ENCODE measurements at places on chromosomes 1 and 21.

DNA sequence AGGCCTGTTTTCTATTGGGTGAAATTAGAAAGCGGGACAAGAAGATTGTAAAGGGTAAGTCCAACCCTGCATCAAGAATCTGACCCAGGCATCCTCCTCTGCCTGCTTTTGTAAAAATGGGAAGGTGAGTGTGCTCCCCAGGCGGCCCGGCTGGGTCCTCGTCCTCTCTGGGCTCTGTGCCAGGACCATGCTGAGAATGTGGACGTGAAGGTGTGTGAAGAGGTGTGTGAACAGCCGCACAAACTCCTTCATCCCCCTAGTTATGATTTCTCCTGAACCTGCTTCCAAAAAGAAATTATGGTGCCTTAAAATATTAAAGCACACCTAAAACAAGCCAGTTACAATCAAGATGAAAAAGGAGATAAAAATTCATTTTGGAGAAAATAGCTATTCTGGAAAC is 185.7 kb downstream of the IGSF21 start:
- DNase-seq: no peak

GRCh38 chr21:14858311-14858710 is 206.5 kb downstream of the NRIP1 start:
- DNase-seq: no peak

GRCh38 chr1:245085508-245086095 is 69.2 kb upstream of the KIF26B start:
- no peak for DNase-seq

DNA sequence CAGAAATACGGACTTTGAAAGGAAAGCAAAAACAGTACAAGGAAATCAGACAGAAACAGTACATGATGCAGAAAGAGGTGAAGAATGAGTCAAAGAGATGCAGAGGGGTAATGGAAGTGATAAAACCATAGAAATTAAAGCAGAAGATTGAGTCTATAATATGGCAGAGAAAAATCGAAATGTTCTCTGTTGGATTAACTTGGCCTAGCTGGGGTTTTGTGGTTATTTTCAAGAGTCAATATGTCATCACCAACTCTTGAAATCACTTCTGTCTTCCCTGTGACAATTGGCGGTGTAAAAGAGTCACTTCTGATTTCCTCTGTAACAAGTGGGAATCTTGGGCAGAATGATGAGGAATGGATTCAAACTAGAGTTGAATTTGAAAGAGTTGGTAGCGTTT is 7.4 kb downstream of the YTHDF2 start:
- no peak for DNase-seq

GRCh38 chr1:166929911-166930310 is 45.4 kb downstream of the ILDR2 start:
- no peak for DNase-seq

GRCh38 chr1:8285103-8285502 is 32.8 kb upstream of the SLC45A1 start:
- DNase-seq: no peak

GRCh38 chr1:227546059-227546458 is 17.3 kb upstream of the ZNF678 start:
- DNase-seq: no peak

- DNase-seq: no peak
These were observed 87.2 kb downstream of the SYT2 start for GRCh38 chr1:202623075-202623474.

DNA sequence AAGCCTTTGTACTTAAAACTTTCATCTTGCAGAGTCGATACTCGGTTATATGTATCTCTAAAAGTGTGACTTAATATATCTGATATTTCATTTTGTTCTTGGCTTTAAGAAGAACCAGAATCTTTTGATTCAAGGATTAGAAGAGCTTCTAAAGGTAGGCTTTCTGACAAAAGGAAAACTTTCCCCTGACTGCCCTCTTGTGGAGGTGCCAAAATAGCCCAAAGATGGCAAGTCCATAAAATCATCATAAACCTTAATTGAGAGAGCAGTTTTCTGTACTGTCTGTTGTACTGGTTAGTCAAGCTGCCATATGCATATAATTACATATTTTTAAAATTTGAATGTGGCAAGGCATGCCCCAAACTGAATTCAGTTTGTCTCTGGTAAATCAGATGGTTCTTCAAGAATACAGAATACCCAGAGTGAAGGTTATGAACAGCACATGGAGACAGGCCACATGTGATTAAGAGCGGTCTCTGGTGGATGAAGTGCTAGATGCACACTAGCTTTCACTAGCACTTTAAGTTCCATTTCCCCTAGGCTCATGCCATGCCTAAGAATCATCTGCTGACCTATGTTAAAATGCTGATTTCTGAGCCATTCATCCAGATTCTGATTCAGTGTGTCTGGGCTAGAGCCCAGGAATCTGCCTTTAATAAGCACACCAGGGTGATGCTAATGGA is 27.7 kb upstream of the ELAVL4 start:
- no peak for DNase-seq

All from activated CD8-positive, alpha-beta T cell treated with anti-CD3 and anti-CD28 coated beads, Interleukin-2, amount 10 ng/mL, durations not matched to agents 7 days and 5 days (primary cell).